ENCODE measurements at places on chromosomes 5 and 9.
A peak's percentile ranks its signal among the peaks of the same experiment; 100 is the strongest.

DNA sequence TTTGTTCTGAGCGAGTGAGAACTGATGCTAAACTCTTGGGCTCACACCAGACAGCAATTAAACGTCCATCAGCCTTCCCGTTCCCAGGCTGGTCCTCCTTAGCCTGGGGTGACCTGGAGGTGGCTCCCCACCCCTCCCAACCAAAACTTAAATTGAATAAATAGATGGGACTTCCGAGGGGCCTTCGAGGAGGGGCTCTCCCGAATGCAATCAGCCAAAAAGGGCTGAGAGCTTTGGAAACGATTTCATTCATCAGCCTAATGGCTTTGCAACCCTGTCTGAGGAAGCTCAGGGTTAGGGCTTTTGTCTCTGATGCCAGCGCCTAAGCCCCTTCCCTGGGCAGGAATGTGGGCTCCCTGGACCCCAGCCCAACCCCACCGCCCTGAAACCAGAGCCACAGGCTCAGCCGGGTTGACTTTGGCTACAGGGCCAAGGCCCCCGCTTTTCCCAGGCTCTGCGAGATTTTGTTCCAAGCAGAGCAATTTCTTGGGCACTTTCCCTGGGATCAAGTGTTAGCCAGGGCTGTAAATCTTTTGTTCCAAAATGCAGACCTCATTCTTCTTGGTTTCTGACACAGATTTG, 29.2 kb downstream of the LHX3 start:
- no peaks in the 10 kb centered on the region for H3K36me3 ChIP-seq
- H3K27ac ChIP-seq, result no peak overlapping the region
- H3K4me1 ChIP-seq, result peaks cover 19% of the 10 kb centered on the region
- no peaks in the 10 kb centered on the region for H3K27me3 ChIP-seq
- no peak overlapping the region for H3K4me3 ChIP-seq
- no peak for DNase-seq

DNA sequence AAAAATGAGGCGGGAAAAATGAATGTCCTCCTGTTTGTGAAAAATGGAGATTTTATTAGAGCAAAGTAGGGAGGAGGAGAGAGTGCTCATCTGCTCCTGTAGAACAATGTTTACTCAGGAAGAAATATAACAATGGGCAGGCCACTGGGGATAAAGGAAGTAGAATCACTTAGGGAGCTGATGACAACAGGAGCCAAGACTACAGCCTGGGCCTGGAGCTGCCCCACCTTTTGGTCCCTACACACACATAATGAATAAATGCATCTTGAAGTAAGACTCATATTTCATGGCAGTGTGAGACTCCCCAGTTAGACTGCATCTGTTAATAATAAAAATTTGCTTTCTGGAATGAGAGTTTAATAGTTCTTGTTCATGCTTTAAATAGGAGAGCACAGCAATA, 1939.8 kb downstream of the EFNA5 start:
- DNase-seq, result no peak
- H3K4me3 ChIP-seq, result no peak overlapping the region
- H3K27ac ChIP-seq, result no peak overlapping the region
- no peaks in the 10 kb centered on the region for H3K4me1 ChIP-seq

DNA sequence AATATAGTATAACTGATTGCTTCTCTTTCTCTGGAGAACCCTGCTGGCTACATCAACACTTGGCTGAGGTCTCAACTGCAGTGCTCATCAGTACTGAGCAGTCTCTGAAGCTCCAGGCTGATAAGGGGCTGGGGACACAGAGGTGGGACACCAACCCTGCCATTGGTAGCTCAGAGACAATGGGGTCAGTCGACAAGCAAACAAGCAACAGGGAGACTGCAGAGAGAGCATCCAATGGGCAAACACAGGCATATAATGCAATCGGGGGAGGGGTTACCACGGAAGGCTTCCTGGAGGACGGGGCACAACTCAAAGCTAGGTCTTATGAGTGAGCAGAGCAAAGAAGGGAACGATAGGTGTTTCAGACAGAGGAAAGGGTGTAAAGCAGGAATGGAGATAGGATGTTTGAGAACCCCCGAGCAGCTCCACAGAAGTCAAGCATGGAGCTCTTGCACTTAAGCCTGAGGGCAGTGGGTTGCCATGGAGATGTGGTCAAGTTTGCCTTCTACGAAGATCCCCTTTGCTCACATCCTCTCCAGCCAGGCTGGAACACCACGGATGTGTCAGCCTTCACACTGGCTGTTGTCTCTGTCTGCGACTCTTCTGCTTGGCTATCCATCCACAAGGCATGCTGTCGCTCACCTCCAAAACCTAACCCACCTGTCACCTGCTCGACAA, 21.5 kb upstream of the AKNA start:
- no peaks in the 10 kb centered on the region for H3K27me3 ChIP-seq
- H3K36me3 ChIP-seq, result no peaks in the 10 kb centered on the region
- no peak for DNase-seq
- H3K4me1 ChIP-seq, result peaks cover 2% of the 10 kb centered on the region
- H3K4me3 ChIP-seq, result no peak overlapping the region
- H3K27ac ChIP-seq, result no peak overlapping the region

GRCh38 chr5:126947146-126948010, 83.0 kb downstream of the MARCHF3 start:
- H3K4me1 ChIP-seq, result no peaks in the 10 kb centered on the region
- H3K27me3 ChIP-seq, result no peaks in the 10 kb centered on the region
- H3K27ac ChIP-seq, result no peak overlapping the region
- H3K36me3 ChIP-seq, result no peaks in the 10 kb centered on the region

- no peaks in the 10 kb centered on the region for H3K36me3 ChIP-seq
- H3K4me3 ChIP-seq, result no peak overlapping the region
Measured at GRCh38 chr5:36441280-36441679, 139.6 kb upstream of the RANBP3L start.

DNA sequence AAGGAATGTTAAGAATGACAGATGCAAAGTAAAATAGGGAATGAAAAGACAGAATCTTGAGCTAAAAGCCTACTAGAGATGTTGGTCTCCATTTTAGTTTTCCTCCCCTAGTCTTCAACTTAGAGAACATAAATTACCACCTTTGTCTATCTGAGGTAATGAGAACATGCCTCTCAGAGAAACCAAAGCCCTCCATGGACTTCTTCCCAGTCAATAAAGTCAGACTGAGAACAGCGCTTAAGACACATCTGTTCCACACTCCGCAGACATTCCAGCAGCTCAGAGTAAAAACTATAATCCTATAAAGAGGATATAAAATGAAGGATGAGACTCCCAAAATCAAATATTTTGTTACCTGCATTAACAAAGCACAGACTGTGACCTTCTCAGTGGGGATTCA, 79.2 kb downstream of the DPYSL3 start:
- H3K36me3 ChIP-seq, result no peaks in the 10 kb centered on the region
- no peaks in the 10 kb centered on the region for H3K27me3 ChIP-seq
- H3K4me1 ChIP-seq, result peaks cover 49% of the 10 kb centered on the region
- peak overlapping the region; percentile 73 for H3K27ac ChIP-seq
- DNase-seq, result no peak

GRCh38 chr9:71737455-71737854, 30.9 kb downstream of the CEMIP2 start:
- peaks cover 3% of the 10 kb centered on the region for H3K36me3 ChIP-seq
- H3K4me3 ChIP-seq, result no peak overlapping the region
- H3K27me3 ChIP-seq, result no peaks in the 10 kb centered on the region
- DNase-seq, result no peak
- peaks cover 31% of the 10 kb centered on the region for H3K4me1 ChIP-seq

- no peaks in the 10 kb centered on the region for H3K36me3 ChIP-seq
- no peak for DNase-seq
- H3K27me3 ChIP-seq, result no peaks in the 10 kb centered on the region
Measured at GRCh38 chr5:98308231-98308630, 465.2 kb upstream of the RGMB start.

- peak overlapping the region; percentile 1 for H3K27ac ChIP-seq
- no peaks in the 10 kb centered on the region for H3K27me3 ChIP-seq
- no peak overlapping the region for H3K4me3 ChIP-seq
- H3K36me3 ChIP-seq, result no peaks in the 10 kb centered on the region
Measured at GRCh38 chr5:158320934-158321333, 462.0 kb upstream of the CLINT1 start.

DNA sequence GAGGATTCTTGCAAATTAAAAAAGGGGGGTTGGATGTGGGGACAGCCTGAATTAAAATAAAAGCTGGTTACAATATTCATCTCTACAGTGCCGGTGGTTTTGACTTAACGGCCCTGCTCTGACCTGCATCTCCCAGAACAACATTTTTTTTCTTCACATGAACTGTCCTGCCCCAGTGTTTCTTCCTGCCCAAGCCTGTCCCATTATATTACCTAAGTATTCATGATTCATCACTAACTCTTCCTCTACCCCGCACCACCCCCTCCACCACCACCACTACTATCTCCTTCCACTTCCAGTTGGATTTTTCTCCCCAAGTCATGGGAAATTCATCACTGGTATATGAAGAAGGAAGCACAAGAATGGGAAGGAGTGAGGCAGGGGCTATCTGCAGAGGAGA, 90.1 kb downstream of the ZFAND5 start:
- H3K36me3 ChIP-seq, result no peaks in the 10 kb centered on the region
- no peak overlapping the region for H3K27ac ChIP-seq
- no peak for DNase-seq
- H3K27me3 ChIP-seq, result no peaks in the 10 kb centered on the region

DNA sequence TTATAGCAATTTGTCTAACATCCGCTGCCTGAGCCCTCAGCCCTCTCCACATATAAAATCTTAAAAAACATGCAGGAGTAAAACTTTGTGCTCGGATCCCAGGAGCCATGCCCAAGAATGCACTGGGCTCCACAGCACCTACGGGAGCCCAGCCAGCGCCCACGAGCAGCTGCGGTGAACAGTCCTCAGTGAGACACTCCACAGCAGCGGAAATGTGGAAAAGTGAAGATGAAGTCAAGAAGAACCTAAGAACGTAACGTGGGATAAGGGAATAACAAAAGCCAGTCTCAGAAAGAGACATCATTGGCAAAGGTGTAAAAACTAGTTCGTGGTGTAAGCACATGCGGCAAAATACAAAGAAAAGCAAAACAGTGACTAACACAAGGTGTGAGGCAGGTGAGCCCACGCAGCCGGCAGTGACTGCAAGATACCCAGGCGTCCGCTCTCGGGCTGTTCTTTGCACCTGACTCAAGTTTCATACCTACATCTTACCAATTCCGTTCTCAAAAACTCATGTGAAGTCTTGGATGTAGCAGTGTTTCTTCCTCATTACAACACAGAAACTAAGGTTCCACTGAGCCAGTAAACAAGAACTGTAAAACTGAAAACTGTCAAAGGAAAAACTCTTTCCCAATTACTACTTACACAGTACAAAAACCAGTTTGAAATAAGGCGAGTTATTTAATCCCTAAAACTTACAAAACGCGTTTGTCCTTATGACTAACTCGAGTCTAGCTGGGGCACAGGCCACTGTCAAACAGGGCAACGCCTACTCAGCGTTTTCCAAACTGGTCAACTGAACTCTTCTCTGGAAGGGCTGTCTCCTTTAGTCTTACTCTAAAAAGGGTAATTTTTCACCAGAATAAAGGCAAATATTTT, 1.7 kb downstream of the CAMSAP1 start:
- no peaks in the 10 kb centered on the region for H3K27me3 ChIP-seq
- peak overlapping the region; percentile 90 for H3K4me3 ChIP-seq
- H3K4me1 ChIP-seq, result peaks cover 25% of the 10 kb centered on the region
- peak; percentile 57 for DNase-seq

DNA sequence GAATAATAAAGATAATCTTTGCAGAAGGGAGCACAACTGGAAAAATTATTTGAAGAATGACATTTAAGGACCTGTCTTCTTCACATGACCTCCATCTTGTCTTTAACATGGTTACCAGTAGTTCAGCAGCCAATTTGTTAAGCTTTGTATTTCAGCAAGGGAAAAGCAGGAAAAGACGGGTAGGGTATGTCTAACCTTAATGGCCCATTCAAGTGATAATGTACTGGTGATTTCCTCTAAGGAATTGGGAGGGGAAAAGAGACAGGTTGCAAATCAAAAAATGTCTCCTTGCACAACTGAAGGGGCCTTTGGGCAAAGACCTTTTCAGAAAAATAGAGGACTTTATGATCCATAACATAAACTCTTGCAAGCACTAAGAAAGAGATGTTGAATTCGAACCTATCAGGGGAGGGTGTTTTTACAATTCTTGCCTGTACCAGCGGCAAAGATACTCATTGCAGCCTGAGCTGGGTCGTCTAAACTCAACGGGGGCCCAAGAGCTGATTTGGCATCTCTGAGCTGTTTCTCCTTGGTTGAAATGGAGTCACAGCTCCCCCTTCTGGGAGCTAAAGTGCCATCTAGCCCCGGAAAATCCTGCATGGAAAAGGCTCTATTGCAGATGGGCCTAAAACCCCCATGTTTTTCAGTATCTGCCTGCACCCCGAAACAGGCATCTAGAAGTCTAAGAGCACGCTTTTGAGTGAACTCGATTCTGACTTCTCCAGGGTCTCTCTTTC, 3.8 kb downstream of the BRINP1 start:
- H3K27me3 ChIP-seq, result peaks cover 42% of the 10 kb centered on the region
- peak; percentile 72 for DNase-seq
- H3K36me3 ChIP-seq, result no peaks in the 10 kb centered on the region

Data from hepatocyte (in vitro differentiated cells).